ENCODE measurements at places on chromosomes 3 and 15.

DNA sequence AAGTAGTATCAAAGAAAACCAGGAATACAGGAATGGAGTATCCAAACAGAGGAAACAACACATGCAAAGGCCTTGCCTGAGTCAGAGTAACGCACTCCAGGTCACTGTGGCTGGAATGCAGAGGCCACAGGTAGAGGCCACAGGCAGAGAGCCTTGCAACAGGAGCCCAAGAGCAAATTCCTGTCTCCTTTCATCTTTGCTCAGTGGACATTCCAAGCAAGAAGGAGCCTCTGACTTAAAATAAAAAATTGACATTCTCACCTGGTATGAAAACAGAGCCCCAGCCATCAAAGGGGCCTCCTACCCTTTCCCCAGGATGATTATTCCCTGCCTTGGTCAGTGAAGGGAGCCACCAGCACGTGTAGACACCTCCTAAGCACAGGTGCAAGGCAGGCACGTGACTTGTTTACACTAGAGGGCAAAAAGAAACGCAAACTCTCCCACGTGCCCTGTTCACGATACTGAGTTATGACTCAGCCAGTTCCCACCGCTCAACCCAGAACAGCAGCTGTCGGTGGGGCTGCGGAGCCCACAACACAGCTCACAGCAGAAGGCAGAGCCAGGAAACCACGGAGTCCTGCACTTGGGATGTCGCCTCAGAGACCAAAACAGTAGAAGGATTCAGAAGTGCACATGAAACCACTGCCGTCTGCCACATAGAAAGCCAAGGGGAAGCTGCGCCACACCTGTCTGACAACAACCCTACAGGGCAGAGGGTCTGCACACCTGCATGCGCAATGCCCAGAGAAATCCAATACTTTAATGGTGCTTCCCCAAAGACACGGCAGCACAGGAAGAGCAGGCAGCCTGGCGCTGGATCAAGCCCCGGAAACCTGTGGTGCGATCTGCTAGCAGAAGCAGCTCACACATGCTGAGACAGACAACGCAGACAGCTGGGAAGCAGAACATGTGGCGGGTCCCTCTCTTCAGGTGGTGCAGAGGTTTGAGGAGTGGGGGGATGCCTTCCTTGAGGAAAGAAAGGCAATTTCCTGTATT is 52.1 kb downstream of the ITGB5 start:
- DNase-seq, result peak; percentile 57

GRCh38 chr3:148816981-148817525 is 10.6 kb upstream of the CPB1 start:
- no peak for DNase-seq

DNA sequence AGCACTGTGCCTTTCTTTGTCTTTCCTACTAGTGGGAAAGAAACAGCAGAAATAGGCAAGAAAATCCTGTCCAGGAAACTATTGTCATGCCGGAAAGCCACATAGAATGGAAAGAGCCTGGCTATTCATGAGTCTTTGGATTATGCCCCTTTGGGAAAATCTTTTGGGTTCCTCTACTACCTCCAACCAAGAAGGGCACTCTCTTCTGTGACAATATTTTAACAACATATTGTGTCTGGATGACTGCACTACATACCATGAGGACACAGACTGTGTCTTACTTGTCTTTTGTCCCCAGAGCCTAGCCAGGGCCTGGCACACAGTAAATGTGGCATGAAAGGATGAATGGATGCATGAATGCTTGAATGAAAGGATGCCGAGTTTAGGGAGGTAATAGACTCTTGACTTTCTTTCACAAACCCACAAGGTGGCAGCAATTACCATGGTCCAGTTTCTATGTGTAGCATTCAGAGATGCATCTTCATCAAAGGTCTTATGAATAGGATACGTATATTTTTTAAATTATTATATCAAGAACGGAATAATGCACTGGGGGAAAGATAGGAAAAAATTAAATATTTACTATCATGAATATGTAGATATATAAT is 30.3 kb downstream of the ARL14 start:
- peak; percentile 64 for DNase-seq

DNA sequence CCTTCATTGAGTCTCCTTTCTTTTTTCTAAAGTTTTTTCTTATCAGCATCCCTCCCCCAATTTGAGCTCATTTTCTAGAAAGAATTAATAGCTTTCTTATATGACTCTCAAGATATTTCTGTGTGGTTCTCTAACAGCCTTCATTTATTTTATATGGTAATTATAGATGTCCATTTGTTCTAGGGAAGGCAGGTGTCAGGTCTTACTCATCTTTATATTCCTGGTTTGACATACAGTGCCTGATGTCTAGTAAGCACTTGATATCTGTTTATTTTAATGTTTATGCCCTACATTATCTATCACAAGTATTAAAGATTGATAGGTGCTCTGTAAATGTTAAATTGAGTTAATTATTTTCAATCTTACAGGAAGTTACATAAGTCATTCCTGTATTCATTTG is 426.7 kb upstream of the TPRG1 start:
- no peak for DNase-seq

DNA sequence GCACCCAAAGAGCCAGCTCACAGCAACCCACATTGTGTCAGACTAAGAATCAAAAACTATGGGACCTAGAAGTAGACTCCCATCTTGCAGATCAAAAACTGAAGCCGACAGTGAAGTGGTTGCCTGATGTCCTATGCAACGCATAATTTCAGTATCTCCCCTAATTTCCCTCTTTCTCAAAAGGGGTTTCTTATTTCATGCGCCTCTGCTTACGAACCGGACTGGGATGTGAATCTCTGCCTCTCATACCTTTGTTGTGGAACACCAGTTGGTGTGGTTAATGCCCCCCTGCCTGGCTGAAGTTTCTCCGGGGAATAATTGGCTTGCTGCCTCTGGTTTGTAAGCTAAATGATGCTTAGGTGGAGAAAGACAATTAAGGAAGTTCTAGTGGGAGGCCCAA is 514 bp upstream of the FAM174B start:
- no peak for DNase-seq

DNA sequence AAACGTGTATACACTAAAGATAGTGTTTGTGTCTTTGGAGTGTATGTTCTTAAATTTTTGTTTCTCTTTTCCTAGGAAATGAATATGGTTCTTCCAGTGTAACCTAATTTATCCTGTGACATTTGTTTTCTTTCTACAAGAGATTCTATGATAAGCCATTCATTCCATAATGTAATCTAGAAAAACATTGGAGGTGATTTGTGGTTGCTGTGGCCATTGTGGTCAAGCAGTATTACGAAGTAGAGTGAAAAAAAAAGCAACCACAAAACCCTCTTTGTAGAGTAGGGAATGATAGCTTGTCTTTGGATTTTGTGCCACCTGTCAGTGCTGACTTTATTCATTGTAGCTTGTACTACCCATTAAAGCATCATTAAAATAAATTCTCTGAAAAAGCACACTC is 1209.6 kb downstream of the ZPLD1 start:
- DNase-seq, result no peak

- DNase-seq, result no peak
Observed at GRCh38 chr15:39238443-39238842, 342.4 kb upstream of the THBS1 start.

- no peak for DNase-seq
Observed at GRCh38 chr15:60118626-60119025, 114.5 kb downstream of the FOXB1 start.

DNA sequence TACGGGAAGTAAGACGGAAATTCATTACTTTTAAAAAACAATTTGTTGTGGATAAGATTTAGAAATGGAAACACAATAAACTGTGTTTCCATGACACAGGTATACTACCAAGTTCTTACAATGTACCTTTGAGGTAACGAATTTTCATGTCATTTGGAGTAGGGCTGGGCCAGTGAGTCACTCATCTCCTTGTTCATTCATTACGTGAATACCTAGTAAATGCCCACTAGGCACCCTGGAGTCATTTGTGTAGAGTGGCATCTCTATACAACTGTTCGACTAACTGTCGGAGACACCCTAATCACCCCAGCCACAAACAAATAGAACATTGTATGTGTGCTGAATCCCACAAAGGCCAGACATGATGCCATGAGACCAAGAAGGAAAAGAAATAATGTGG is 94.8 kb downstream of the IGF1R start:
- no peak for DNase-seq

- no peak for DNase-seq
Observed at GRCh38 chr3:24202071-24202470, 257.0 kb downstream of the NR1D2 start.

- DNase-seq, result no peak
Observed at GRCh38 chr3:144259267-144259666, 287.6 kb downstream of the DIPK2A start.

DNA sequence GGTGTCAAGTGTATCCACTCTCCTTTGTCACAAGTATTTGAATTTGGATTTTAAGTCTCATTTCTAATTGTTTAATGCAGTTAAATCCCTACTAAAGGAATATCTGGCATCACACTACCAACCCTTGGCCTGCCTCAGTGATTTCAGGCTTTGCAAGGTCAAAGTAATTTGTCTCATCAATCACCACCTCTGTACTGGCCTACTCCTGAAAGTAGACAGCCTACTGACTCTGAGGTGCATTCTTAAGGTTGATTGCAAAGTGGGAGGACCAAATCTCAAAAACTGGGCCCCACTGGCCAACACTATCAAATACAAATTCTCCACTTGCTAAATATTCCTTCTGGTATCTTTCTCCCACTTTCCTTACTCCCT is 851 bp upstream of the TEX55 start:
- DNase-seq, result no peak

DNA sequence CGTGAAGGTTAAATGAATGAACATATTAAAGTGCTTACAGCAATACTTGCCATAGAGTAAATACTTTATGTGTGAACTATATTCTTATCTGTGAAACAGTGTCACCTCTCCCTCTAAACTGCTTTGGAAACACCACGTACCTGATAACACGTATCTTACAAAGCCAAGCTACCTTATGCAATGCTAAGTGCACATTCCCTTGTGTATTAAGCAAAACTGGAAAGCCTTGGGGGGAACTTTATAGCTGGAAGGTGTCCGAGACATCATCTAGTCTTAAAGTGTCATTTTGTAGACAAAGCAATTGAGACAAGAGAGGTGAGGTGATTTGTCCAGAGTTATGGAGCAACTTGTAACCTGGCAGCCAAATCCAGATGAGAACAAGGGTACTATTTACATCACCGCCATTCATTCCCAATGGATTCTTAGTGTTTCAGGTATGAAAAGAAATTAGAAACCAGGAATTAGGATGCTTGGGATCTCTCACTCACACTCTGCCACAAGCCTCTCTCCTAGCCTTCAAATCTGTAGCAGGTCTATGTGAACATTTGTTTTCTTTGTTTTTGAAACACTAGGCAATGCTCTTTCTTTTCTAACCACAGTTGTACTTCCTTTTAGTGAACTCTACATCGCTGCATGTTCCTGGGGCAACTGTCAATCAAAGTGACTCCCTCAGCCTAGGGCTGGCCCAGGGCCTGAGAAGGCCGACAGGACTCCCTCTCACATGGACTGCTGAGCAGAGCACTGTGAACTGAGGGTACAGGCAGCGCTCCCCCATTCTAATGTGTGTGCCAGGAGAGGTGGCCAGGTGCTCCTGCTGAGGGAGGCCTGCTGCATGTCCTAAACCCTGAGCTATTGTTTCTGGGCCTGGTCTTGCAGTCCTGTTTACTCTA is 13.9 kb upstream of the MGLL start:
- DNase-seq, result no peak

- no peak for DNase-seq
Observed at GRCh38 chr15:75596703-75597345, 17.7 kb upstream of the PTPN9 start.

DNA sequence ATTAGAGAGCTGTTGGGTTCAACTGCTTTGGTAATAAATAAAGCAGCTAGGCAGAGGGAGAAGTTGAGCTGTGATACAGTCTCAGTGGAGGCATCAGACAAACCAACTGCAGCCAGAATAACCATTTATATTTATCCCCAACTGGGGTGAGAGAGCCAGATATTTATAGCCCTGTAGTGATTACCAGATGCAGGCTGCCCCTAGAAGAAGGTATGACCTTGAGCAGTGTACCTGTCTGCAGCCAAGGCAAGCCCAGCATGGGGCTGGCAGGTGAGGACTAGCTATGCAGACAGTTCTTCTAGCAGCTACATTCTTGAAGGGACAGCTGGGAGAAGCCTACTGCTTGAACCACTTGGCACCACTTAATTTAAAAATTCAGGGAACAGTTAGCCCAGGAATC is 144.4 kb upstream of the EPHA3 start:
- no peak for DNase-seq
